ENCODE measurements at places on chromosomes 1 and 21.

GRCh38 chr21:38683222-38683621, 122.5 kb upstream of the ETS2 start:
- DNase-seq: no peak

DNA sequence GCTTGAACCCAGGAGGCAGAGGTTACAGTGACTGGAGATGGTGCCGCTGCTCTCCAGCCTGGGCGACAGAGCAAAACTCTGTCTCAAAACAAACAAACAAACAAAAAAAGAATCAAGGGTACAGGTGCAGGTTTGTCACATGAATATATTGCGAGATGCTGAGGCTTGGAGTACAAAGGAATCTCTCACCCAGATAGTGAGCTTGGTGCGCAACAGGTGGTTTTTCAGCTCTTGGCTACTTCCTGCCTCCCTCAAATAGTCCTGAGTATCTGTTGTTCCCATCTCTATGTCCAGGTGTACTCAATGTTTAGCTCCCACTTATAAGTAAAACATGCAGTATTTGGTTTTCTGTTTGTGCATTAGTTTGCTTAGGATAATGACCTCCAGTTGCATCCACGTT, 173.9 kb upstream of the CACYBP start:
- no peak for DNase-seq

DNA sequence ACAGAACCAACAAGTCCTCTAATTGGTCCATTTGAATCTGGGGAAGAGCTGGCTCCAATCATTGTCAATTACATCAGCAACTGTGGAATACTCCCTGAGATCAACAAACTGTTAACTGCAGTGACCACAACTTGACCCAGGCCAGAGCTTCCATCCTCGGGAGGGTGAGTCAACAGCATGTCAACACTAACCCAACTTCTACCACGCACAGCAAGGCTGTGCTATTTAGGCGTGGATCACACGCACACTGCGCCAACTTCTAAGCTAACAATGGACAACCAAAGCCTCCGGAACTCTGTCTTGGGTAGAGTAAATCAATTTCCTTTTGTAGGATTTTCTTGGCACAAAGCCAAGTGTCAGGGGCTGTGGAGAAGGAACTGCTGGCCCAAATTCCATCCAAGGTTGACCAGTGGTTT, 30.4 kb downstream of the APP start:
- no peak for DNase-seq

- DNase-seq: no peak
Measured at GRCh38 chr1:54230507-54231339, 30.8 kb downstream of the MRPL37 start.

GRCh38 chr1:182175361-182175931, 113.9 kb upstream of the ZNF648 start:
- DNase-seq: no peak

DNA sequence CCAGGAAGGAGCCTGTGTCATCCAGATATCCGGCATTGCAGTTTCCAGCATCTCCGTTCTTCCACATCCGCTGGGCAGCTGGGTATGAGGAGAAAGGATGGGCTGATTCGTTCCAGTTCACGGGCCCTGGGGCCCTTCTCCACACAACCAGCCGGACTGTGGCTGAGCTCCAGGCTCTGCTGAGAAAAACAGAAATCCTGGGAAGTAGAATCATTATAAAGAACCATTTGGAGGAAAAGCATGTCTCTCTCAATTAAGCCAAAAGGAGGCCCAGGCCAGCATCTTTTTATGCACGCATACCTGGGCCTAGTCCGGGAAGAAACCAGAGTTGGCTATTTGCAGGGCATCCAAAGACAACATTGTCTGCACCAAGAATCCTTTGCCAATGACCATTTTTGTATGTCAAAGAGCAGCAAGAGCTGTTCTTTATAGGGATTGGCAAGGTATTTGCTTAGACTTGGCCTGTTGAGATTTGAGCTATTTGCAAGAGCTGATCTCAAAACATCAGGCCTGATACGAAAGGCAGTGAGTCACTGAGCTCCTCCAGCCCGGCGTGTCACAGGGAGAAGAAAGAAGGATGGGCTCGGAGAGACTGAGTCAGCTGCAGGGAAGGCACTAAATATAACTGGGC, 84.9 kb upstream of the ARHGEF16 start:
- DNase-seq: no peak

DNA sequence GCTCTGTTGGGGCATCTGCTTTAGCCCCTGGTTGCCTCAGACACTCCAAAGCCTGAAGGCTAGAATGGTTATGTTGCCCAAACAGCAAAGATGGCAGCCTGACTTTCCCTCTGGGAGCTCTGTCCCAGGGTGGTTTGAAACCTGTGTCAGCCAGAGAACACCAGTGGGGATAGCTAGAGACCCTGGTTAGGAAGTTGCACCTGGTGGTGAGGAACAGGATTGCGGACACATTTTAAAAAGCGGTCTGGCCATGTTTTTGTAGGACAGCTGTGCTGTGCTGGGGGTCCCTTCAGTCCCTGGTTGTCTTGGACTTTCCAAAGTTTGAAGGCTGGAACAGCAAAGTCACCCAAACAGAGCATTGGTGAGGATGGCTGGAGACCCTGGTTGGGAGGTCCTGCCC, 87.8 kb downstream of the DNM3 start:
- no peak for DNase-seq

DNA sequence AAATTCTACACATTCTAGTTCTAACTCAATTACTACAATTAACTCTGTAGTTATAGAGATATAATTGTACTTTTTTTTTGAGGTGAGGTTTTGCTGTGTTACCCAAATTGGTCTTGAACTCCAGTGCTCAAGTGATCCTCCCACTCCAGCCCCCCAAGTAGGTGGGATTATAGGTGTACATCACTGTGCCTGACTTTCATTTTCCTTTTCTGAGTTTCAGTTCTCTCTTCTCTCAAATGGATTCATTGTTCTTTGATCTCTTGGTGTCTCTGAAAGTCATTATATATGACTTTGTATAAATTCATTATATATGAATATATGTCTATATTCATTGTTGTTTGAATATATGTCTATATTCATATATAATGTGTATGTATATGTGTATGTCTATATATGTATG, 74.0 kb upstream of the GALNT2 start:
- DNase-seq: no peak

GRCh38 chr1:7405844-7406500, 365.1 kb upstream of the VAMP3 start:
- DNase-seq: no peak

- no peak for DNase-seq
Measured at GRCh38 chr1:9421533-9421873, 117.8 kb upstream of the SLC25A33 start.

- no peak for DNase-seq
Measured at GRCh38 chr1:67146101-67146500, 11.3 kb upstream of the C1orf141 start.

GRCh38 chr1:86750076-86750475, 45.7 kb downstream of the SH3GLB1 start:
- DNase-seq: no peak

GRCh38 chr1:4750177-4750576, 95.8 kb downstream of the AJAP1 start:
- DNase-seq: no peak

DNA sequence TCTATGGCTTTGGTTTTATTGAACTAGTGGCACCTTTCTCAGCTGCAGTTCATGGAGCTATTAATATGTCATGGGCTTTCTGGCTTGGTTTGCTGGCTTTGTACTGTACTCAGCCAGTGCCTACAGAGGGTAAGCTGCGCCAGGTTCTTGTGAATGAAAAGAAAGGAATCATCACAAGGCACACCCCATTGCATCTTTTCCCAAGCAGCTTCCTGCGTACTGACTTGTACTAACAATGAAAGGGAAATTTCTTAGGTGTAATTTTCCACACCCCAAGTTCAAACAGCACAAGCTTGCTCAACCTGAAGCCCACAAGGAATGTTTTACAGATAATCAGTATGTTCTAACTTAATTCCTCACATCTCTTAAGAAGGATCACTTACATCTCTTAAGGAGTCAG, 78.0 kb upstream of the TNFSF18 start:
- DNase-seq: no peak

- DNase-seq: no peak
Measured at GRCh38 chr1:198295225-198295624, 138.4 kb downstream of the NEK7 start.

DNA sequence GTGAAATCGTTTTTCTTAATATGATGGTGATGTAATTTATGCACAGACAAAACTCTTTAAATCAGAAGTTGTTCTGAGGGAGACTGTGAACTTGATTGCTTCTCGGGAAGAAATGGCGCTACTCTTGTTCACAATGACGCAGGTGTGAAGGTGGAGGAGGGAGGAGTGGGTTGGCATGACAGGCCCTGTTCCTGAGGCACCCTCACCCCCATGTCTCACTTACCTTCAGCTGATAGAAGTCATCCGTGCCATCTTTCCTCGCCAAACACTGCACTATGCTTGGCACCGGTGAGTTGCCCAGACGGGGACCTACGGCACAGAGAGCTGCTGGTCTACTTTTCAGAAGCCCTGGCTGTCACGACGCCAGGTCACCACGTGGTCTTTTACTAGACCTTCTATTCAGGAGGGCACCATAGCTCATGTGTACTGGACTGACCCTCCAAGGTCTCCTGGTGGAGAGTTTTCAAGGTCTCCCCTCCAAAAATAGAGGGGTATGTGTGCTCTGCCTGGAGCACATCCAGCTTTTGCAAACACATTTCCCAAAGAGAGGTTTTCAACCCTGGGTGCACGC, 27.1 kb downstream of the STK40 start:
- DNase-seq: no peak

DNA sequence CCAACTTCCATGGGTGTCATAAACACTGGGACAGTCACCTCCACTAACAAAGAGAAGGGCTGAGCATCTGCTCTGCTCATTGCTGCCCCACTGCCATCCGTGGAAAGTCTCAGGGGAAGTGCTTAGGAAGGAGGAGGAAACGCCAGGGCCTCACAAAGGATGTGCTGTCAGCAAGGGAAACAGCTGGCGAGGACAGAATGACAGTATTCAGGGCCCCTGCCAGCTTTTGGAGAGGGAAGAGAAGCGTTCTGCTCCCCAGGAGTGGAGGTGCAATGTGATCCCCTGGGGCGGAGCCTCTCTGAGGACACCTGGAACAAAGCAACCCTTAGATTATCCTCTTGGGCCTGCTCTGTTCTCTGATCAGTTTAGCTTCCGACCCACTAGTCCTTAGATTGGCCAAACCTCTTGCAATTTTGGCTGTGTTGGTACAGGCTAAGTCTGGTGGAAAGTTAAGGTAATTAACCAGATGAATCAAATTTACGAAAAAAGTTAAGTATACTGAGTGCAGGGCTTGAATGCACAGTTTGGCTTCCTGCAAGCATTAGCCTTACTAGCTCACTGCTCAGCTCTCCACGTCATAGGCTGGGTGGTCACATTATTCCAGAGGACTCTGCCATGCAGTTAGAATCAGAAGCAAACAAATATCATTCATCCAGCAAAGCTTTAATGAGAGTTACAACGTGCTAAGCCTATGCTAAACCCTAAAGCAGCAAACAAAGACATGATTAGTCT, 170.2 kb upstream of the NFIA start:
- DNase-seq: no peak

DNA sequence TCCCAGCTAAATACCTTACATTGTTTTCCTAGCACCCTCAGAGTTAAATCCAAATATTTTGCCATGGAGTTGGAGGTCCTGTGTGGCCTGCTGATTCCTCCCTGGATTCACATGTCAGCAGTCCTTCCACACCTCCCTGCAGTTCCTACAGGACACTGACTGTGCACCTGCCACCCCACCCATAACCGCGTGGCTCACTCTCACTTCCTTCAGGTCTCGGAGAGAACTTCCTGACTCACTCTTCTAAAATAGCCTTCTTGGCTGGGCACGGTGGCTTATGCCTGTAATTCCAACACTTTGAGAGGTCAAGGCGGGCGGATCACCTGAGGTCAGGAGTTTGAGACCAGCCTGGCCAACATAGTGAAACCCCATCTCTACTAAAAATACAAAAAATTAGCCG, 8.4 kb upstream of the CAMTA1 start:
- DNase-seq: no peak

DNA sequence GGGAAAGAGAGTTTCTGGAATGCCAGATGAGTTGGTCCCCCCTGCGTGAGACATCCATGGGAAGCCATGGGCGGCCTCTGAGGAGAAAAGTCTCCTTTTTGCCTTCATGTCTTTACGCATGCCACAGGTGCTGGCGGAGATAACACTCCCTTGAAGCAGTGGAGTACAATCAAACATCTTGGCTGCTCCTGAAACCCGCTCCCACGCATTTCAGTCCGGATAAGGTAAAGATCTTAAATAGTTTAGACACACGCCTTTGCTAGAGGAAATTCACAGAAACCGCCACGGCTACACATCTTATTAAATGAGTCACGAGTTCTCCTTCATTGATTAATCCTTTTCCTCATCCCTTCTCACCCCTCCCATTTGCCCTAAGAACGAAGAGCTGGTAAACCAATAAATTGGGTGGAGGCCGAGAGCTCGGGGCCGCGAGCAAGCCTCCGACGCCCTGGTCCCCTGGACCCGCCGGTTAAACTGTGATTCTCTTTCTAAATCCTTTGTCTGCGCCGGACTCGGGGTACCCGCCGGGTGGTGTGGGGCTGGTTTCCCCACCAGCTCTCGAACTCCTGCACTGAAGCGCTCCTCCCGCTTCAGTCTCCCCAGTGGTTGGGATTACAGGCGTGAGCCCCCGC, 6.6 kb upstream of the ZNF669 start:
- DNase-seq: no peak

GRCh38 chr1:3857791-3858129, 484 bp downstream of the DFFB start:
- no peak for DNase-seq

DNA sequence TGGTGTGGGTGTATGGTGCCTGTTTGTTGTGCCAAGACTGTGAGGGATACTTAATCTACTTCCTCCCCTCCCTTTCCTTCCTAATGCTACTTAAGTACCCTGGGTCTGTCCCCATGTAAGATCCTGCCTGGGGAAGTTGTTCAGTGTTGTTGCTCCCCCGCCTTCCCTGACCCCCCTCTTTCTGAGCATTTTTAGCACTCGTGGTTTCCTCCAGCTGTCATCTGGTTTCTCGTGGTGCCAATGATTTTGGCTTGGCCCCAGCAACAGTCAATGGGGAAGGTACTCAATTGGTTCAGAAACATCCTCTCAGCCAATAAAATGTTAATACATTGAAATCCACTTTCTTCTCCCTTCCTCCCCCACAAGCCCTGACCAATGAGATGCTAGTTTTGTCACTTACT, 8.0 kb upstream of the B4GALT3 start:
- DNase-seq: no peak

GRCh38 chr1:216600730-216601609, 122.3 kb downstream of the ESRRG start:
- no peak for DNase-seq

- DNase-seq: no peak
Measured at GRCh38 chr1:209104646-209105045, 478.9 kb upstream of the CAMK1G start.
